WTC11 (cell line): ENCODE measurements at places on chromosomes 1 and 21.

DNA sequence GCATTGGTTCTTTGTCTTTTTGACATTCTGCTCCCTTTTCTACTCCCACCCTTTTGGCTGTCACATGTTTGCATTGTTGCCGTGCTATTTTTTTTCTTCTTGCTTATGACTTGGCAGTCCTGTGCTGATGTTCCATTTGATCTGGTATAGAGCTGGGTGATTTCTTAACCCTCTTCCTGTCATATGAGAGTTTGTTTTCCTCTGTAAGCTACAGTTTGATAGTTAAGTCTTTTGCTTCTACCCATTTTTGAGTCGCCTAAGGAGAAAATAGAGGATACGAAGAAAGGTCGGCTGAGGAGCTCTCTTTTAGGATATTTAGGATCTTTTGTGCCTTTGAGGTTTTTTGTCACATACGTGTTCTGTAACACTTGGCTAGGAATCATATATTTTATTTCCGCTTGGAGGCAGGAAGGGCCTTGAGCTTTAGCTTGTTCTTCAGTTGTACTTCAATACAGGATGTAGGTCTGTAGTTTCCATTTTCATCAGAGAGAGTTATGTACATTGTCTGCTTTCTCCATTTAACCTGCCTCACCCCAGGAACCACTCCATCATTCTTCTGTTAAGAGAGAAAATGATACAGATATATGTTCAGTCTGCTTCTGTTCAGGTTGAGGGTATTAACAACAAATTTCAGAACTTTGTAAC, 150.7 kb downstream of the BACH1 start:
- DNase-seq: no peak

DNA sequence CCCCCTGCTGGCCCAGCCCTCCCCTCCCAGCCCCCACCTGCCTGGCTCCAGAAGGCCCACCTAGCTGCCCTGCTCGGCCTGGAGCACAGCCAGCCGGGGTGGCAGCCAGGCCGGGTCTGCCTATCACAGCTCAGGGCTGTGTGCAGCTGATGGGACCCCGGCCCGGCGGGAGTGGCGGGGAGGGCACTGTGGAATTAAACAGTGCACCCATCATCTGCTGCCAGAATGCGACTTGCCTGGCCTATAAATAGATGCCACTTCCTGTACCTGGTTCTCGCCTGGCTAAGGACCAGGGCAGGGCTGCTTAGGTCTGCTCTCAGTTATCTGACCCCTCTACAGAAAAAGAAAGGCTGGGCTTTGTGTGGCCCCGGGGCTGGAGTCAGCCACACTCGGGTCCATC, 98.2 kb upstream of the VAMP3 start:
- DNase-seq: no peak

DNA sequence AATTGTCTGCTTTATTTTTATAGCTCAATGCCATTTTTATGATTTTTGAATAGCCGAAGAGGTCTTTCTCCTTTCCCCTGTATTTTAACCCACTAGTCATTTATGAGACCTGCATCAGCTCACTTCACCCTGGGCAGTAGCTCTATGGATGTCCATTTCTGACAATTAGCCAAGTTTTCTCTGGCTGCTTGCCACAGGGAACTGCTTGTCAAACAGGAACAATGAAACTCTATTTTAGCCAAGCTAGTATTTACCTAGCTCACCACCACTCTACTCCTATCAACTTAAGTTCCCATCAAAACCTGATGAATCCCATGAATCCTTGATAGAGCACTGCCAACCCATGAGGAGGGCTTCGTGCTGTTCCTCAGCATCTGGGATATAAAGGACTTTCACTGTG, 406.7 kb downstream of the RWDD3 start:
- DNase-seq: no peak

- no peak for DNase-seq
Measured at GRCh38 chr1:248871837-248872401, 13.0 kb upstream of the ZNF692 start.

DNA sequence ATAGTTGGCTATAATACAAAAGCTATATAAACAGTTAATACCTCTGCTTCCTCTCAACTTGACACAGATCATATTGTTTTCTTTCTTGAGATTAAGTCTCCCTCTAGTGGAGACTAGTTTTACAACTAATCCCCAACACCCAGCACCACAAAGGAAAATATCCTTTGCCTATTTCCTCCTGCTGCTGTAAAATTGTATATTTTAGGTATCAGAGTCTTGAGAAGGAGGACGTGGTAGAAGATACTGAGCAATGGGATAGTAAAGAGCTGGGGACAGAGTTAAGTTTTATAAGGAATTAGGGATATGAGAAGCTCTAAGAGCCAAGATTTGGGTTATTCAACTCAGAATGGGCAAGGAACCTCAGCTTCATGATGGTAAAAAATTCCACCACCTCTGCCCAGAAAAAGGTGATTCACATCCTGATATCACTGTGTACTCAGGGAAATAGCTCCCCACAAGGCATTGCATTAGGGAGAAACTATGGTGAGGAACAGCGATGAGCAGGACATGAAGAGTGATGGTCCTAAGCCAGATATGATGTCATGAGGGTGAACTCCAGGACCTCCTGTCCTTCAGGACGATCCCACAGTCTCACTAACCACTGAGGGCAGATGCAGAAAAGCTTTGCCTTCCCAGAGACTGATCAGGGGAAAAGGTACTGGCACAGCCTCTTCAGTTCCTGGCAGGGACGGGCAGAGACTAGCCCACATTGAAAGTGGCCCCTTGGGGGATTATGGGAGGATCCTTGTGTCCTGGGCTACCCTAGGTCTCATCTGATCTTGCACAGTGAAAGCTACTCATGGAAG, 14.7 kb upstream of the CFAP126 start:
- no peak for DNase-seq

GRCh38 chr1:54274448-54274847, 74.5 kb downstream of the MRPL37 start:
- DNase-seq: no peak
